ENCODE measurements at places on chromosomes 16 and 17.

GRCh38 chr17:3916825-3917224 is 560 bp upstream of the P2RX1 start:
- DNase-seq, result peak; percentile 55

DNA sequence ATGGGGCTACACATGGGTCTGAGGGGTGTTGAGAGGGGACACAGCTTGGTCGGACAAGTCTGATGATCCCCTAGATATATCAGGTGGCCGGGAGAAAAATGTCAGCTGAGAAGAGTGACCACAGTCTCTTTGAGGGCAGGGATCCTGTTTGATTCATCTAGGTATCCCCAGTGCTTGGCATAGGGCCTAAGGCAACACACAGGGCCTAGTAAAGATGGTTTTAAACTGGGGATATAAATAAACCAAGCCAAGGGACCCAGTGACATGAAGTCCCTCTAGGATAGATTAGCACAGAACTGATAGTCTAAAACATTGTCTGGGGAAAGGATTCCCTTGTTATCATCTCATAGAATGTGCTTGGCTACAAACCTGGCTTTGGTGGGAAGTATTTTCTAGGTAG is 1.4 kb downstream of the ERCC4 start:
- DNase-seq, result no peak

DNA sequence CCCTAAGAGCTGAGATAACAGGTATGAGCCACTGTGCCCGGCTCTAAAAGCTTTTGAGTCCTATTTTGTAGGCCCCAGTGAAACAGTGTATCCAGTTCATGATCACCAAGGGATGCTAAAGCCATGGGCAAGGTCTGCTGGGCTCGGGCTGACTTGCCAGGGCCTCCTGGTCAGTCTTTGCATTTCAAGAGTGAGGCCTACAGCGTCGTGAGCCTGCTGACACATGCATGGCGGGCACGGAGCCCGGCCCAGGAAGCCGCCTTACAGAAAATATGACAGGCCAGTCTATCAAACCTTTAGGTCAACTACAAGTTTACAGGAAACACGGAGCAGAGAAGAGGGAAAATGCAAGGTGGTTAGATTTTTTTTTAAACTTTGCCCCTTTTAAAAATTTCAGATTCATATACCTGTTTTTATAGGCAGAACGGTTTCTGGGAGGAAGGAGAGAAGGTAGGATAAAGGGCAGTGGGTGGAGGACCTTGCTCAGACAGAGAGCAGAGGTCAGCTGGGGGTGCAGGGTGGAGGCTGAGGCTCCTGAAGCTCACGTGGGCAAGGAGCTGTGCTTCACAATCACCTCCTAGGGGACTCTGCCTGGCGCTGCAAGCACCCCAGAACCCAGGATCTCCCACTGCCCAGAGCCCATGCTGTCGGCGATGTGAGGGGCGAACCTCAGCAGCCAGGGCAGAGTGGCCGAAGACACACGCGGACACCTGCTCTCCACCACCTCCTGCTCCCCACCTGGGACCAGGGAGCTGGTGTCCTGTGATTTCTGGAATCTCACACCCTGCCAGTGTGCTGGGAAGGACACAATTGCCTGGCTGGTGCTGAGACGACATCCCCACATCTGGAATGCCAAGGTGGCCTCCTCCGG is 21.3 kb downstream of the C16orf95 start:
- DNase-seq, result no peak

GRCh38 chr17:59277031-59277430 is 54.4 kb upstream of the YPEL2 start:
- peak; percentile 90 for DNase-seq

DNA sequence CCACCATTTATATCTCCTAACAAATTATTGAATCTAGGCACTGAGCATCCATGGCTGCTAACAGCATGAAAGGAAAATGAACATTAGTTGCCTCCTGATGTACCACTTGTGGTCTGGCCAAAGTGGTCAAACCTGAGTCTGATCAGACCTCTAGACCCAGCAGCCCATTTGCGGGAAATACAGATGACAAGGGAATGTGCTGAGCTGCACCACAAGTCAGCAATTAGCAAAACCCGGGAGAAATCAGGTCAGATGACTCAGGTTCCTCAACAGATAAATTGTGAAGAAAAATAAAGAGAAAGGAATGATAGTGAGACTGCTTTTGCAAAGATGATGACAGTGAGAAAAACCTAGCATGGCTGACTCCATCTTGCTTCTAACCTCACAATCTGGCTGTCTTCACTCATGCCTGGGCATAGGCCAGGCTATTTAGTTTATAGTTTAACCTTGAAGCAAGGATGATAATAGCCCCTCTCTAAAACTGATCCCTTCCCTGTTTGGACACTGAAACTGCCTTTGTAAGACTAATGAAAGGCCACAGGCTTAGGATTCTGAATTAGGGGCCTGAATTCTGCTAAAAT is 142.7 kb upstream of the ASIC2 start:
- DNase-seq, result no peak

DNA sequence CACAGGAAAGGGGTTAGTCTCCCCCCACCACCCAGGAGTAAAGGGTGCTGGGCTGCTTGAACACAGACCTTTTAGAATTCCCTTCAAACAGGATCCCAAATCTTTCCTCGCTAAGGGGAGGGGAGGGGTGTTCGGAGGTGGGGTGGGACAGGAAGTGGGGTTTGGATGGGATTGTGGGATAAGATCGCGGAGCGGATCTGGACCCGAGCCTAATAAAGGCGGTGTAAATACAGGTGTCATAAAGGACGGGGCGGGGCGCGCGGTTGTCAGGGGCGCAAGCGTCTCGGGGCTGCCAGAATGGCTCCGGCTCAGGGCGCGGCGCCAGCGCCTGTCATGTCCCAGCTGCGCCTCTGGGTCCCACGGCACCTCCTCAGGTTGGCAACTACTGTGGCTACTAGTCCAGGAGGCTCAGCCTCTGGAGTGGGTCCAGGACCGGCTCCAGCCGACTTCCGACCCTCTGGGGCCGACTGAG is 59.8 kb upstream of the FBXO47 start:
- DNase-seq, result no peak

- DNase-seq, result no peak
Observed at GRCh38 chr17:77867976-77868713, 90.4 kb upstream of the TNRC6C start.

DNA sequence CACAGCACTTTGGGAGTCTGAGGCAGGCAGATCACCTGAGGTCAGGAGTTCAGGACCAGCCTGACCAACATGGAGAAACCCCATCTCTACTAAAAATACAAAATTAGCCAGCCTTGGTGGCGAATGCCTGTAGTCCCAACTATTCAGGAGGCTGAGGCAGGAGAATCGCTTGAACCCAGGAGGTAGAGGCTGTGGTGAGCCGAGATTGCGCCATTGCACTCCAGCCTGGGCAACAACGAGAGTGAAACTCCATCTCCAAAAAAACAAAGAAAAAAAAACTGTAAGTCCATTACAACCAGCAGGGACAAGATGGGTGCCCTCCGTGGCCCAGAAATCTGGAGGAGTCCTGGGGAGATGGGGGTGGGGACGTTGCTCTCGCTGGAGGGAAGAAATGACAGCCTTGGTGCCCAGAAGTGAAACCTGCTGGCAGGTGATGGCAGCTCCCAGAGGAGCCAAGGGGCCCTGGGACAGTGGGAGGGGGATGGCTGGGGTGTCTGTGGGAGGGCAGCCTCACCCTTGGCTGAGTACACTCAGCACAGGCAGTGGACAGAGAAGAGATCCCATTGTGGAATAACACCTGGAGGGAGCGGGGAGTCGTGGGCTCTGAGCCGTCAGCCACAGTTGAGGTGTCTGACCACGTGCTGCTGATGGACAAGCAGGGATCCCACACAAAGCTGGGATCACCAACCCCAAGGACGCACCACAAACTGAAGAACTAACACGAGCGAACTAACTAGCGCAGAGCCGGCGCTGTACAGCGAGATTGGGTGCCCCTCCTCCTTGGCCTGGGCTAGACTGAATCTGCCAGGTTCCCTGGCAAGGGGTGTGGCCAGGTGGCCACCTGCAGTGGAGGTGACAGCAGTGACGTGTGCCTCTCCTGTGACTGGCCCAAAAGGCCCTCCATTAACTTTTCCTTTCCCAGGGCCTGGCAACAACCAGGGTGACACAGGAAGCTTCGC is 46.9 kb upstream of the BAHCC1 start:
- DNase-seq, result peak; percentile 2

Measured in suppressor macrophage (primary cell).